Stimulated activated CD8-positive, alpha-beta memory T cell treated with anti-CD3 and anti-CD28 coated beads, Interleukin-7, amount 100 ng/mL, for 24 hours (primary cell): ENCODE measurements at places on chromosomes 16 and 17.
A peak's percentile ranks its signal among the peaks of the same experiment; 100 is the strongest.

GRCh38 chr16:68499006-68499405 is 40.1 kb upstream of the ZFP90 start:
- DNase-seq, result no peak

DNA sequence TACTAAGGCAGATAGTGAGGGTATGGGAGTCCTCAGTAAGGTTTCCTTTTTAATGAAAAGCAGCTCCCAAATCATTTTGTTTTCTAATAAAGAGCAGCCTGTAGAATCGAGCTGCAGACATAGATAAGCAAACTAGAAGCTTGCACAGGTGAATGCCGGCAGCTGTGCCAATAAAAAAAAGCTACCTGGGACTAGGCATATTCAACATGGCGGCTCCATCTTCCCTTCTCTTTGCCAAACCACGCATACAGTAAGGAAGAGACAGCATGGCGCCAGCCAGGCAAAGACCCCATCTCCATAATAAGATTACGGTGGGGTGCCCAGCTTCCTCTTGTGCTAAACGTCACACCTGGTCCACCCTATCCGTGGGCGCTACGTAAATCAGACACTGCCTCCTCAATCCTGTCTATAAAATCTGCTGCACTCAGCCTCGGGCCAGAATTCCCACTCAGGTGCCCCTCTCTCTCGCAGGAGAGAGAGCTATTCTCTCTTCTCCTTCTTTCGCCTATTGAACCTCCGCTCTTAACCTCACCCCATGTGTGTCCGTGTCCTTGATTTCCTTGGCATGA is 92.7 kb upstream of the FA2H start:
- no peak for DNase-seq

- no peak for DNase-seq
Measured at GRCh38 chr17:8632061-8632460, 1.5 kb upstream of the MYH10 start.

DNA sequence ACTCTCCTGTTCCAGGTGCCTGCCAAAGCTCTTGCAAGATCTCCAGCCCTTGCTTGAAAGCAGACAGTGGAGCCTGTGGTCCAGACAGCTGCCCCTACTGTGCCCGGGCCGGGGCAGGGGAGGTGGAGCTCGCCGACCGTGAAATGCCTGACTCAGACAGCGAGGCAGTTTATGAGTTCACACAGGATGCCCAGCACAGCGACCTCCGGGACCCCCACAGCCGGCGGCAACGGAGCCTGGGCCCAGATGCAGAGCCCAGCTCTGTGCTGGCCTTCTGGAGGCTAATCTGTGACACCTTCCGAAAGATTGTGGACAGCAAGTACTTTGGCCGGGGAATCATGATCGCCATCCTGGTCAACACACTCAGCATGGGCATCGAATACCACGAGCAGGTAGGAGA is 17.7 kb downstream of the CACNA1G start:
- no peak for DNase-seq

DNA sequence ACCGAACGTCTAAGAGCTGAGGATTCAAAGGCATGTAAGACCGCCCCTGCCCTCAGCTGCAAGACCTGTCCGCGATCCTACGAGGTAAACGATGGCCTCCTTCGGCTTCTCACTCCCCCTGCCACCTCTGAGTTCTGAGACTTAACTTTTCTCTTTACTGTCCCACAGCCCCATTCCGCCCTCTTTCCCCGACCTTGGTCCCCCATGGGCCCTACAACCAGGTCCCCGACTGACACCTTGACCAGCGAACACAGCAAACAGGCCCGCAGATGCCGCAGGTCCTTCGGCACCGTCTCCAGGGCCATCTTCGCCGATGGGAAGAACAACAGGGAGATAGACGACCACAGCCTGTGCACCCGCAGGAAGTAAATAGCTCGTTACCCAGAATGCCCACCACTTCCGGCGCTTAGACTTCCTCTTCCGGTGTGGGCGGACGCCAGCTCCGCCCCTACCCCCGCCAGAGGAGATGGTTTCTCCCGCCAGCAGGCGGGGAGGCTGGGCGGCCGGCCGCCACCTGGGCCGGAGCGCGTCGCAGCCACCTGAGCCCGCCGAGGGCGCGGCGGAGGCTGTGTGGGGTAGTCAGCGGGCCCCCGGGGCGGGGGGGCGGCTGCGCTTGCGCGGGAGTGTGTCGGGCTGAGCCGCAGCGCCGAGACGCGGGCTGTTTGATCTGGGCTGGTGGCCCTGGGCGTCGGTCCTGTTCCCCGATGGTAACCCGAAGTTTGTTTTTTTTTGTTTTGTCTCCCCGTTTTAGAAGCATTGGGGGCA is at the start of gene SUPT4H1:
Gene SUPT4H1 (minus strand): TSS at position 371 of the 765 bp plus-strand sequence. CDS start 66 bp downstream, at position 305.
- peak; percentile 75 for DNase-seq

- no peak for DNase-seq
Measured at GRCh38 chr16:68984467-68984866, 121.0 kb upstream of the HAS3 start.

GRCh38 chr17:66829883-66830282 is 5.0 kb upstream of the CACNG5 start:
- no peak for DNase-seq

GRCh38 chr16:84610376-84610775 is 7.5 kb downstream of the COTL1 start:
- DNase-seq, result no peak

- DNase-seq, result no peak
Measured at GRCh38 chr16:19173059-19173458, 5.0 kb downstream of the SYT17 start.
